ENCODE measurements at places on chromosomes 11 and 22.
A peak's percentile ranks its signal among the peaks of the same experiment; 100 is the strongest.

GRCh38 chr11:68423481-68423880 is 37.1 kb upstream of the PPP6R3 start:
- DNase-seq = no peak

- no peak for DNase-seq
Measured at GRCh38 chr11:118608360-118609227, 1.2 kb downstream of the PHLDB1 start.

DNA sequence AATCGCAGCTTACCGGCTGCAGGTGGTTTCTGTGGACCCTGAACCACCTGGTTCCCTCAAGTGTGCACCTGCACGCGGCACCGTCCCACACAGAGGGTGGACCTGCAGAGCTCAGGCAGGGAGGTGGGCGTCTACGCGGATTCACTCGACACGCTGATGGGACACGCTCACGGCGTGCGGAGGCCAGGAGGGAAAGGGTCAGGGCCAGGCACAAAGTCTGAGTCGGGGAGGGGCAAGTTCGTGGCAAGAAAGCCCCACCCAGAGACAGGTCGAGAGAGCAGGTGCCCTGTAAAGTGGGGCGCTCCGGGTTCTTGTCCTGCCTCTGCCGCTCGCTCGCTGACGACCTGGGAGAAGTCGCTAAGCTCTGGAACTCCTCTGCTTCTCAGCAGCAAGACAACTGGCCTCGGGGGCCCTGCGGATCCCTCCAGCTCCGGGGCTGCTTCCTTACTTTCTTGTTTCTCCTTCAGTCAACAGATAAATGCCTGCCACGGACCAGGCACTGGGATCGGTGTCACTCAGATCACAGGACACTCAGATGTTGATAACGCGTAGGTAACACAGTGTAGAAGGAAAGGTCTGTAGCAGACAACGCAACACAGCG is 72.4 kb upstream of the NUP50 start:
- DNase-seq = no peak

GRCh38 chr11:133399294-133399693 is 133.0 kb downstream of the OPCML start:
- DNase-seq = no peak

- DNase-seq = no peak
Measured at GRCh38 chr11:27837895-27838563, 137.8 kb upstream of the BDNF start.

DNA sequence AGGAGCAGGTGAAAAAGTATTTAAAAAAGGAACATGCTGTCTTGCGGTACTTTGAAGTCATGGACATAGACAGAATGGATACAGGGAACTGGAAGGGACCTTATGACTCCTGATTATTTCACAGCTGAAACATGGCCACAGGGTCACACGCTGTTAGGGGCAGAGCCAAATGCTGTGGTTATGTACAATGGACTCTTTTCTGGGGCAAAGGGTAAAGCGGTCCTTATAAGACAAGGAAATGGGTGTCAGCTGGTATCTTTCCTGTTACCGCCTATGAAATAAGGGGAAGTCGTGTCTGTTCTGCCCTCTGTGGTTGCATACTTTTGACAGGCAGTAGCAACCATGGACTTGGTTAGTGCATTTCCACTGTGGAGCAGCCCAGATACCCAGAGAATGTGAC is 12.8 kb upstream of the ST14 start:
- DNase-seq = no peak

GRCh38 chr22:42848941-42849550 is 8.0 kb downstream of the ARFGAP3 start:
- no peak for DNase-seq

DNA sequence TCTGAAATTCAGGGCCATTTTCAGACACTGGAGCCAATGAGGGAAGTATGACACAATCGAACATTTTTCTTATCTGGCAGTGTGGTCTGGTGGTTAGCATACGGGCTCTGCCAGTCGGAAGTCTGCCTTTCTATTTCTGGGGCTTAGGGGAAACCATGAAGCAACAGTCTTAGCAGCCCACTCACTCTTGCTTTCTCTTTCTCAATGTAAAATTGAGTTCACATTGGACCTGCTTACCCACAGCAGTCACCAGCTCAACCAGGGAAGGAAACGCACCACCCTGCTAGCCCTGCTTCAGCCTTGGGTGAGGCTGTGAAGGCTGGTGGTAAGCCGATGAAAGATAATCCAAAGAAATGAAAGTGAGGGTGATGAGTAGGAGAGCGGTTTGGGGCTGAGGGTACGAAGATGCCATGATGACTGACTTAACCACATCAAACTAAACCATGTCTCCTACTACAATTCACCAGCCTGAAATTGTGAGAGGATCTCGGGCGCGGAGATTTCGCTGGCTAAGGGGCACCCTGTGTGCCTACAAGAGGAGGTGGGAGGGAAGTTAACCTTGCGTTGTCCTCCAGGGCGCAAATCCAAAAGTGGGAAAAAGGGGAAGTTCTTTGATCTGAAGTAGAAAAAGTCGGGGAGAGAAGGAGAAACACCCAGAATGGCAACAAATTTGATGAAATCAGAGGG is 2.0 kb upstream of the LMO2 start:
- DNase-seq = no peak

DNA sequence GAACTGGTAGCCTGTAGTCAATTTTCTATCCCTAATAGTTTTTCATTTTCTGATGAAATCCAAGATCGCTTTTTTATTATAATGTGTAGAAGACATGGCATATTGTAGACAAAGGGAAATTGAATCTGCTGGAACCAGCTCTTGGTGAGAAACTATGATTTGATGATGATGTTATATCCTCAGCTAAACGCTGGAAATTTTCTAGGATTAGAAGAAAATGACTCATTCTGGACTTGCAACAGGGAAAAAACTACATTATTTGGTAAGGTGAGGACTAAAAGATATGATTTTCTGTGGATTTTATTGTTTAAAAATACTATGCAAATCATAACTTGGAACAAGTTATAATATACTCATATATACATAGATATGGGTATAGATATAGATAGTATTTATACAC is 14.1 kb upstream of the PGM2L1 start:
- no peak for DNase-seq

DNA sequence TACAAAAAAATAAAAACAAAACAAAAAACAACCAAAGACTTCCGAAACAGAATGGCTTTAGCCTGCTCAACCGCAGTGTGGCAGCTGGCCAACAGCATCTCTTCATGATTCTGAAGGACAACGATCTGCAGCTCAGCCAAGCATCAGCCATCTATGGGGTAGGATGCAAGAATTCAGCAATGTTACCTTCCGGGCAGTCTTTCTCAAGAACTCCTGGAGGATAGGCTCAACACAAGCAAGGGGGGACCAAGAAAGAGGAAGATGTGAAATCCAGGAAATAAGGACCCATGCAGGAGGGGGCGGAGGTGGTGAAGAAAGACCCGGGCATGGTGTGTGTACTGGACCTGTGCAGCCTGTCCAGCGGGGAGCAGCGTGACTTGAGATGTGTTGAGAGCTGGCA is 3.5 kb upstream of the TSPO start:
- DNase-seq = no peak

DNA sequence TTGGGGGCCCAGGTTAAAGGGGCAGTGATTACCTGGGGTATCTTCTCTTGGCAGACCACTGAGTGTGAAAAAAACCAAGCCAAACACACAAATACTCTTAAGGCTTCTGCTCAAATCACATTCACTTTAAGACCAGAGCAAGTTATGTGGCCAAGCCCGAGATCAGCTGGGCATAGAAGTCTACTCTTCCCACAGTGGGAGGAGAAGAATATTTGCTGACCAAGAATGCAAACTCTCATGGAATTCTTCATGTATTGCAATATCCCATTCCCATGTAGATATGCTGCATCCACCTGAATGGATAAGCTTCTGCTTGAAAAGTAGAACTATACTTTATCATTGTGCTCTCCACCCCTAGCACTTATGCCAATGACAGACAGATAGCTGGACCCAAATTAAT is 37.1 kb upstream of the C11orf87 start:
- no peak for DNase-seq

- DNase-seq = no peak
Measured at GRCh38 chr22:28442711-28443525, 236.7 kb downstream of the TTC28 start.

- no peak for DNase-seq
Measured at GRCh38 chr11:95845167-95845566, 54.9 kb downstream of the CEP57 start.

- DNase-seq = no peak
Measured at GRCh38 chr22:25582946-25583345, 18.5 kb downstream of the GRK3 start.

DNA sequence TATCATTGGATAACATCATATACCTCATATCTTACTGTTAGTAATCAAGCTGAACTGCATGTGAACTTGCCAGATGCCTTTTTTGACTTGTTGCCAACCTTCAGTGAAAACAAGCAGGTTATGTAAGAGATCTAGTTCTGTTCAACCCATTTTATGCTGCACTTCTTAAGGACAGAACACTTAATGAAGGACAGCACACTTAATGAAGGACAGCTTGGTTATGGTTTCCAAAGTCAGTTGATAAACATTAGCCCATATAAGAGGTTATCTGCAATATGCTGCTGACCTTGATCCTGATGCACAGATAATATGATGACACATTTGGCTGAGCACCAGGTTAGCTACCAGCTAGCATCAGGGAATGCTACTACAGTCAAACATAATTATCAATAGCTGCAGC is 358.7 kb upstream of the PDGFD start:
- no peak for DNase-seq

DNA sequence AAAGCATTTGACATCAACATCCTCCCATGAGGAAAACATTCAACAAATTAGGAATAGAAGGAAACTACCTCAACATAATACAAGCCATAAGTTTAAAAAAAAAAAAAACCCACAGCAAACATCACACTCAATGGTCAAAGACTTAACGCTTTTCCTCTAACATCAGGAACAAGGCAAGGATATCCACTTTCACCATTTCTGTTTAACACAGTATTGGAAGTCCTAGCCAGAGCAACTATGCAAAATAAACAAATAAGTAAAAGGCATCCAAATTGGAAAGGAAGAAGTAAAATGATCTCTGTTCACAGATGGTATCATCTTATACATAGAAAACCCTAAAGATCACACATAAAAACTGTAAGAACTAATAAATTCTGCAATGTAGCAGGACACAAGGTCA is 13.1 kb downstream of the FXYD6 start:
- DNase-seq = no peak

- DNase-seq = no peak
Measured at GRCh38 chr11:45079943-45080719, 66.3 kb upstream of the PRDM11 start.

DNA sequence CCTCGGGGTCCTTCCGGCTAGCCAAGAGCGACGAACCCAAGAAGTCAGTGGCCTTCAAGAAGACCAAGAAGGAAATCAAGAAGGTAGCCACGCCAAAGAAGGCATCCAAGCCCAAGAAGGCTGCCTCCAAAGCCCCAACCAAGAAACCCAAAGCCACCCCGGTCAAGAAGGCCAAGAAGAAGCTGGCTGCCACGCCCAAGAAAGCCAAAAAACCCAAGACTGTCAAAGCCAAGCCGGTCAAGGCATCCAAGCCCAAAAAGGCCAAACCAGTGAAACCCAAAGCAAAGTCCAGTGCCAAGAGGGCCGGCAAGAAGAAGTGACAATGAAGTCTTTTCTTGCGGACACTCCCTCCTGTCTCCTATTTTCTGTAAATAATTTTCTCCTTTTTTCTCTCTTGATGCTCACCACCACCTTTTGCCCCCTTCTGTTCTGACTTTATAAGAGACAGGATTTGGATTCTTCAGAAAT is 1.9 kb upstream of the GCAT start:
- DNase-seq = no peak

GRCh38 chr11:44764583-44764982 is 37.8 kb downstream of the TSPAN18 start:
- no peak for DNase-seq

DNA sequence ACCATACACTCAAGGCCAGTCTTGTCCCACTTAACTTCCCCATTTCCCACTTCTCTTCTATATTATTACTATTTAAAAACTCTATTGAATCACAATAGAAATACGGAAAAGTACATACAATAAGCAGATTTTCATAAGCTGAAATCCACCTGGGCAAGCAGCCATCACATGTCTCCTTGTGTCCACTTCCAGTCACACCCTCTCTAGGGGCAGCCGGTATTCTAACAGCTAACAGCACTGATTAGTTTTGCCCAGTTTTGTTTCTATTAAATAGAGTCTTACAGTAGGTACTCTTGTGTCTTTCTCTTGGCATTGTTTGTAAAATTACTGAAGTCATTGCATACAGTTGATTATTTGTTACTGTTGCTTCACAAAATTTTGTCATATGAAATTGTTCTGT is 37.8 kb downstream of the PPP6R3 start:
- DNase-seq = no peak

GRCh38 chr11:18739685-18740084 is 13.7 kb upstream of the IGSF22 start:
- DNase-seq = no peak

DNA sequence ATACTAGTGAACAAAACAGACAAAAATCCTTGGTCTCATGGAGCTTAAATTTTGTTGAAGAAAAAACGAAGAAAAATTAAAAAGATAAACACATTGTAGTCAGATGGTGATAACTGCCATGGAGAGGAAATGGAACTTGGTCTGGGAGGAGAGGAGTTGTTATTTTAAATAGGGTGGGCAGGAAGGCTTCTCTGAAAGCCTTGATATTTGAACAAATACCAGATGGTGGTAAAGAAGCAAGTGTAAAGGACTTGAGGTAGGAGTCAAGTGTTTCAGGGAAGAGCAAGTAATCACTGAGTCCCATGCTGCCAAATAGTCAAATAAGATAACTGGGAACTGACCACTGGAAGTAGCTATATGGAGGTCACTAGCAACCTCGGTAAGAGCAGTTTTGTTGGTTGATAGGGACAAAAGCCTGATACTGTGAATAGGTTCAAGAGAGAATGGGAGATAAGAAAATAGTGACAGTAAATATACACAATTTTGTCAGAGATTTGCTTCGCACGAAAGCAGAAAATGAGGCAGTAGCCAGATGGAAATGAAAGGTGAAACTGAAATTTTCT is 55.1 kb downstream of the SESN3 start:
- no peak for DNase-seq

DNA sequence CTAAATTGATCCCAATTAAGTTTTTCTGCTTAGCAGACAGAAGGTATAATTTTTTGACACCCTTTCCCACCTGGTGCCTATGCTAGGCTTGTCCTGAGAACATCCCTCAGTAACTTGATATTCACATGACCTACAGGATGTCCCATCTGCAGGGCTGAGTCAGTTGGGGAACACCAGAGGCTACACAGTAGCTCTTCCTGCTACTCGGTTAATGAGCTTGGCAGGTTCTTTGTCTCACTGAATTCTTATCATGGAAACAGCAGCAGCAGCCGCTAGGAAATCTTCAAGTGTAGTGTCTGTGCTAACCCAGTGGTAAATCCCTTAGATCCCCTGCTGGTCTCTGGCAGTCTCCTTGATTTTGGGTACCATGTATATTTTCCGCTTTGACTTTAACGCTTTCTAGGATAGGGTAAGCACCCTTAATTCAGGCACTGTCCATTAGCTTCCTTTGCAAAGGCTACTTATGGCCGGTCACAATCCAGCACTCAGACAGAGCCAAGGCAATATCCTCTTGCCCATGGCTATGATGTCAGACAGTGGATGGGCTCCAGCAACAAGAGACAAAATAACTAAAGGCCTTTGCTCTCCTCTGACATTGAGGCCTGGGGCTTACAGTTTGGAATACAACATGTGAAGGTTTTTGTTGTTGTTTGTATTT is 8.5 kb downstream of the MRPL16 start:
- peak; percentile 14 for DNase-seq

GRCh38 chr11:9214765-9215164 is 50.4 kb downstream of the DENND5A start:
- no peak for DNase-seq

Measured in kidney epithelial cell (primary cell).